Stimulated activated CD4-positive, alpha-beta T cell treated with anti-CD3 and anti-CD28 coated beads, Interleukin-12 subunit alpha, Interleukin-12 subunit beta, amount 100 ng/mL, for 4 hours (primary cell): ENCODE measurements at places on chromosomes 2 and 18.

DNA sequence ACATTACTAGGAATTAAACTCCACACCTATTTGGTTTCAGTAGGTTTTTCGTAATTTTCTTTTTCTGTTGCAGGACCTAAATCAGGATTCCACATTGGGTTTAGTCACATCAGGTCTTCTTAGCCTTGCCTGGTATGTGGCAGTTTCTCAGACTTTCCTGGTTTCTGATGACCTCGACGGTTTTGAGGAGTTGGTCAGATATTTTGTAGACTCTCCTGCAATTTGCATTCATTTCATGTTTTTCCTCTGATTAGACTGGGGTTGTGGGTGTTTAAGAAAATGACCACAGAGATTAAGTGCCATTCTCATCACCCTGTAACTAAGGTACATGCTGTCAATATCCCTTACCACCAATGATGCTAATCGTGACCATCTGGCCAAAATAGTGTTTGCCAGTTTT lies 97.3 kb upstream of the ST6GAL2 start:
- DNase-seq = no peak

- no peak for DNase-seq
Observed at GRCh38 chr2:238667639-238668038, 180.2 kb upstream of the TWIST2 start.

- DNase-seq = no peak
Observed at GRCh38 chr2:99184811-99185210, 3.8 kb downstream of the MRPL30 start.

DNA sequence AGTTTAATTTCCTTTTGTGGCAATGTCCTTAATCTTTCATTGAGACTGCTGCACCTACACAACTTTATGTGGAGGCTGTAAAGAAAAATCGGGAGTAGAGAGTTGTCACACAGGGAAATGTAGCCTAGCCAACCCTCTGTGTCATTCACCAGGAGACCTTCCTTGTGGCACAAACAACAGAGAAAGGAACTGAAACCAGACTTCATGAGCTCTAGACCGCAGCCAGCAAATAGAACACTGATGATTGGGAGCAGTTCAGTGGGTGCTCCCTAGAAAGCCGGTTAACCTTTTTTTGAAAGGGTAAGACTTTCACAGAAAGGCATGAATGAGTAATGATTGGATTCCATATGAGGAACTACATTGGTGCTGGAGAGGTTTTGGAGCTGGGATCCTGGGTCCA lies 1752.4 kb upstream of the CELF4 start:
- no peak for DNase-seq

- DNase-seq = no peak
Observed at GRCh38 chr2:82998781-82999180, 1460.3 kb downstream of the SUCLG1 start.

- DNase-seq = no peak
Observed at GRCh38 chr2:169525434-169525833, 15.9 kb downstream of the KLHL41 start.

- no peak for DNase-seq
Observed at GRCh38 chr2:88733155-88733902, 41.9 kb downstream of the RPIA start.

- DNase-seq = no peak
Observed at GRCh38 chr2:158600155-158600802, 143.5 kb downstream of the PKP4 start.

- DNase-seq = no peak
Observed at GRCh38 chr2:240386326-240386725, 49.1 kb upstream of the GPC1 start.

GRCh38 chr2:189285349-189285748 lies 105.8 kb upstream of the COL5A2 start:
- DNase-seq = no peak

- DNase-seq = no peak
Observed at GRCh38 chr18:12060182-12060870, 33.3 kb upstream of the ANKRD62 start.

DNA sequence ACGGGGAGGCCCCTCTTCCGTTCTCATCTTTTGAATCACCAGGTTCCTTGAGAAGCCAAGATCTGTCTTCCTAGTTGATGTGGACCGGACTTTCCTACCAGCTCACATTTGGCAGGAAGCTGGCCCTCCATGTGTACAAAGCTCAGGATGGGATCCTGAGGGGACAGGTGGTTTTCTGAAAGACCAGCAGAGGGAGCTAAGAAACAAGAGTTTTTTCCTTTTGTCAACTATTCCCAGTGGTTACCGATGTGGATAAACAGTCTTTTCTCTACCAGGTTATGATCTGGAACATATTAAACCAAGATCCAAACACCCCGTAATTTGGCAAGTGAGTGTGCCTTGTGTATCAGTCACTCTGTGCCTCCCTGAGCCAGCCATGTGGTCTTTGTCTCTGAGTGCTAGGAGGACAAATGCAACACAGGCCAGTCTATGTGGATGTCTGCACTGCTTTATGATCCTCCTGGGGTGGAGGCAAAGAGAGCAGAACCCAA lies 25.1 kb upstream of the ARHGAP25 start:
- DNase-seq = no peak

- no peak for DNase-seq
Observed at GRCh38 chr18:35642802-35643201, 61.3 kb downstream of the GALNT1 start.

GRCh38 chr18:55386545-55386944 lies 201.4 kb downstream of the TCF4 start:
- DNase-seq = no peak

GRCh38 chr2:178912416-178913048 lies 105.3 kb upstream of the TTN start:
- no peak for DNase-seq

DNA sequence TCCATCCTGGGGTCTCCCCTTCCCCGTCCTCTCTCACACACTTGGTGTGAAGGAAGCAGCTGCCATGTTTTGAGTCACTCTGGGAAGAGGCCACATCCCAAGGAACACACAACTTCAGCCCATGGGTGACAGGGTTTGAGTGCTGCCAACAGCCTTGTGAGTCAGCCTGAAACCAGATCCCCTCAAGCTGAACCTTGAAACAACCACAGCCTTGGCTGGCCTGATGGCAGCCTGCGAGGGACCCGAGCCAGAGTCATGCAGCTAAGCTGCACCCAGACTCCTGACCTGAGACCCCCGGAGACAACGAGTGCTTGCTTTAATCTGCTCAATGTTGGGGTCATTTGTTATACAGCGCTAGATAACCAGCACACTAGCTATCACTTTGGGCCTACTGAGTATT lies 19.3 kb upstream of the MC2R start:
- DNase-seq = no peak

DNA sequence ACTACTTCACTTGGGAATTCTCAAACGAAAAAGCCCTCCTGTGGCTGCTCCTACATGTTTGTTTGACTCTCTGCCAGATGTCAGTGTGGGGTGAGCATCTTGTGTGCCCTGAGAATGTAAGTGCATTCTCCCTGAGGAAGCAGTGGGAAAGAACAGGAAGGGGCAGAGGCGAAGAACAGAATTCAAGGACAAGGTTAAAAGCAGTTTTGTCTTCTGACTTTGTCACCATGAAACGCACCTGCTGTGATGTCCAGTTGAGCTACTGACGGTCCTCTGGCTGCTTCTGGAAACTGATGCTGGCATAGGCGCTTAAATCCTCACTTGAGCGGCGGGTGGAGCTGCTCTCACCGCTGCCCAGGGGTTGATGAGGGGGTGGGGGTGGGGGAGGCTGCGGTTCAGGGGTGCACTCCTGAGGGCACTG lies 4.9 kb downstream of the IRS1 start:
- no peak for DNase-seq

- no peak for DNase-seq
Observed at GRCh38 chr18:49277395-49278036, 182.9 kb downstream of the DYM start.

DNA sequence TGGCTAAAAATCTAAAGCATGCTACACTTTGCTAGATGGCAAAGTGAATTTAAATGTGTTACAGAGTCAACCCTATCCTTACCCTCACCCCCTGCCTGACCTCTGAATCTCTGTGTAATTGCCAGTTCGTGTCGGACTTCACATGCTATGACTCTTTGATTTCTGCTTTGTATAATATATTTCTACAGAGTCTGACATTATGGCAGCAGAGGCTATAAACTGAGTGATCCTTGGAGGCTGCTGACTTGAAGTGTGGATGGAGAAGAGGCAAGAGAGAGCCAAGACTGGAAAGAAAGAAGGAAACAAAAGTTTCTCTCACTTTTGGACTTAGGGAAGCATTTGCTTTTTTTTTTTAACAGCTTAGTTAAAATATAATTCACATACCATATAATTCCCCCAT lies 89.9 kb upstream of the CYP26B1 start:
- DNase-seq = no peak

DNA sequence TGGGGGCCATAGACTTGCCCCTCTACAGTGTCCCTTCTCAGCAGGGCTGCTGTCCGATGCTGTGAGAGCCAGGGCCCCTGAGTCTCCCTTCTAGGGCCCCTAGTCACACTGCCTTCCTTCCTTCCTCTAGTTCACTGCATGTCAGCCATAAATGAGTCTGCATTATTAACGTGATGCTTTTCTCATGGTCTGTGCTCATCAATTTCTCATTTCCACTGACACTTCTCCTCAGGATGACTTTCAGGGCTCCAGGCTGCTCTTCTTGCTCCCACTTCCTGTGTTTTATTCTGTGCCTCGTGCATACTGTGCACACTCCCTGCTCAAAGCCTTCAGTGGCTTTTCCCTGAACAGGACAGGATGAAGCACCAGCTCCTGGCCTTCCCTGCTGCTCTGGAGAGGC lies 146.5 kb downstream of the FAM210A start:
- DNase-seq = no peak

GRCh38 chr2:1612391-1613077 lies 131.8 kb downstream of the PXDN start:
- no peak for DNase-seq

DNA sequence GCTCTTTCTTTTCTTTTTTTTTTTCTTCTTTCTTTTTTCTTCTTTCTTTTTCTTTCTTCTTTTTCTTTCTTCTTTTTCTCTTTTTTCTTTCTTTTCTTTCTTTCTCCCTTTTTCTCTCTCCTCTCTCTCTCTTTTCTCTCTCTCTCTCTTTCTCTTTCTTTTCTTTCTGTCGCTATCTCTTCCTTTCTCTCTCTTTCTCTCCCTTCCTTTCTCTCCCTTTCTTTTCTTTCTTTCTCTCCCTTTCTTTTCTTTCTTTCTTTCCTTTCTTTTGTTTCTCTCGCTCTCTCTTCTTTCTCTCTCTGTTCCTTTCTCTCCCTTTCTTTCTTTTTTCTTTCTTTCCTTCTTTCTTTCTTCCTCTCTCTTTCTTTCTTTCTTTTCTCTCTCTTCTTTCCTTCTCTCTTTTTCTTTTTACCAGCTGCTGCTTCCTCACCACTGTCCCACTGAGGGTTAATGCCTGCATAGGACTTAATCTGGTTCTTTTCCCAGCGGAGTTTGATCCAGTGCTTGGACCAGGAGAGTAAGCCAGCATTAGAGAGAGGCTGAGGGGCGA lies 145.4 kb upstream of the SIX2 start:
- DNase-seq = no peak

GRCh38 chr2:240782886-240783818 lies 36.9 kb downstream of the KIF1A start:
- no peak for DNase-seq

- DNase-seq = peak; percentile 52
Observed at GRCh38 chr2:127859712-127860085, 1.7 kb upstream of the POLR2D start.

GRCh38 chr18:9217743-9218451 lies 81.3 kb downstream of the ANKRD12 start:
- no peak for DNase-seq

DNA sequence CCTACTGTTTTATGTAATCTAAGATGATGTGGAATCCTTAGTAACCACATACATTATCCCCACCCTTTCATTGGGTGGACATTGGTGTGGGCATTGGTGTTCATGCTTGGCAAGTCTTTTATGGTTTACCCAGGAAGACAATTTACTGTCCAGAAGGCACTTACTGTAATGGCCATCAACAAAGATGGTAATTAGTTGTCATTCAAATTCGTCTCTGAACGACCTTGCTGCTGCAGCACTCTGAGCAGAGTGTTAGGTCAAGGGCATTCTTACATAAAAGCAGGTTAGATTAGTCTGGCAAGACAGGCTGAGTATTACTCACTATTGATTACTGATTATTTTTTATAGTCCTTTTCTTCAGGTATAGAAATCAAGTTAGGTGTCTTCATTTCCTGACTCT lies 447.9 kb downstream of the XIRP2 start:
- DNase-seq = no peak

- no peak for DNase-seq
Observed at GRCh38 chr18:55753643-55754263, 165.8 kb upstream of the TCF4 start.

GRCh38 chr2:37414470-37414949 lies 70.1 kb downstream of the QPCT start:
- no peak for DNase-seq

- DNase-seq = no peak
Observed at GRCh38 chr2:127514485-127514884, 11.8 kb downstream of the IWS1 start.

- DNase-seq = no peak
Observed at GRCh38 chr2:135551356-135551755, 20.1 kb downstream of the R3HDM1 start.

DNA sequence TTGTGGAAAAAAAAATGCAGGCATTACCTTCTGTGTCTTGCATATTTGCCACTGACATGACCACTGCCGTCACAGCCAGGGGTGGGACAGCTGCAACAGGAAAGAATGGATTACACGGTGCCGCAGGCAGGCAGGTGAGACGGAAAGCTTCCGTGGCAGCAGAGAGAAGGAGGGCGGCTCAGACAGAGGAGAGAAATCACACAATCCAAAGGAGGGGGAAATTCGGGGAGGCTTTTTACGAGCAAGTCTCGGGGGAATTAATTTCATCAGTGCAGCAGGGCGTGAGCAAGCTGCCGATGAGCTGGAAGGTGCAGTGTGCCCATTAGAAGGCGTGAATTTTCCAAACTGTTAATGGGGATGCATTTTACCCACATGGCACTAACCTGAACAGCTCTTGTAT lies 234.8 kb upstream of the PXDN start:
- DNase-seq = no peak

DNA sequence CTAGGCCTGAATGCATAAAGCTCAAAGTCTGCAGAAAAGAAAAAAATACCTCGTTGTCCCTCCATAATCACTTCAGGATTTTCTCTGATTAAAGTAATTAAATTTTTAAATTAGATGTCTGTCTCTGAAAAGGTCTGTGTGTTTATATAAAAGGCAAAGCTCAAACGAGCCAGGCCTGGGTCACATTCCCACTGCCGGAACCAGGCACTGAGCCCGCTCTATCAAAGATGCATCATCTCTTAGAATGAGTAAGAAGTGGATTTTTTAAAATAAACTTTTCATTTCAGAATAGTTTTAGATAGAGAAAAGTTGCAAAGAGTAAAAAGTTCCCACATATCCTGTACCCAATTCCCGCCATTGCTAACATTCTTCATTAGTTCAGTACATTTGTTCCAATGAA lies 202.1 kb upstream of the KYNU start:
- DNase-seq = no peak

- DNase-seq = no peak
Observed at GRCh38 chr2:73103018-73103542, 9.7 kb downstream of the RAB11FIP5 start.
